BJ (cell line): ENCODE measurements at places on chromosomes 7 and 10. TPM values are rescaled to one million over a fixed set of nuclear protein-coding genes. Genes with fewer than 3 reads are reported as not detected.

Gene PTPRN2
- polyA plus RNA-seq, result 0.20 and 0.31 TPM in 2 replicates

Gene CEP41
- polyA plus RNA-seq, result 24.2 and 24.5 TPM in 2 replicates

Gene MEST
- 122 and 133 TPM in 2 replicates for polyA plus RNA-seq

Gene PTPN20
- polyA plus RNA-seq, result 0.04 TPM in 1 of 2 replicates, not detected in the other

Gene DLX6
- polyA plus RNA-seq, result not detected in 2 replicates

GRCh38 chr10:104322416-104322782 is 15.9 kb downstream of the ITPRIP start:
- DNase-seq, result no peak

DNA sequence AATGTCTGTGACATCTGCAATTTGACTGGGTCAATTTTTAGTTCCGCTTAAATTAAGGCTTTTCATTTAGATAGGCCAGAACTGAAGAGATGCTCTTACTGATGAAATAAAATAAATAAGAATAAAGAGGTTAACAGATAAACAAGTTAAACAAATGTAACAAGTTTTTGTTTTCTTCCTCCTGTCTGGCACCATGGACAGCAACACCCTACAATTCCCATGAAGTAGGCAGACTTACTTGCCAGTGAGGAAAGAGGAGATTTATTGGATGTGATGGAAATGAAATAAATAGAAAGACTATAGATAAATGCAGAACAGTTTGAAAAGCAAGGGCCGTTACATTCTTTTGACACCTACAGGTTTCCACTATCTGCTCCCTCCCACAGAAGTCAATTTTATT is 118.5 kb downstream of the AMPH start:
- no peak for DNase-seq

DNA sequence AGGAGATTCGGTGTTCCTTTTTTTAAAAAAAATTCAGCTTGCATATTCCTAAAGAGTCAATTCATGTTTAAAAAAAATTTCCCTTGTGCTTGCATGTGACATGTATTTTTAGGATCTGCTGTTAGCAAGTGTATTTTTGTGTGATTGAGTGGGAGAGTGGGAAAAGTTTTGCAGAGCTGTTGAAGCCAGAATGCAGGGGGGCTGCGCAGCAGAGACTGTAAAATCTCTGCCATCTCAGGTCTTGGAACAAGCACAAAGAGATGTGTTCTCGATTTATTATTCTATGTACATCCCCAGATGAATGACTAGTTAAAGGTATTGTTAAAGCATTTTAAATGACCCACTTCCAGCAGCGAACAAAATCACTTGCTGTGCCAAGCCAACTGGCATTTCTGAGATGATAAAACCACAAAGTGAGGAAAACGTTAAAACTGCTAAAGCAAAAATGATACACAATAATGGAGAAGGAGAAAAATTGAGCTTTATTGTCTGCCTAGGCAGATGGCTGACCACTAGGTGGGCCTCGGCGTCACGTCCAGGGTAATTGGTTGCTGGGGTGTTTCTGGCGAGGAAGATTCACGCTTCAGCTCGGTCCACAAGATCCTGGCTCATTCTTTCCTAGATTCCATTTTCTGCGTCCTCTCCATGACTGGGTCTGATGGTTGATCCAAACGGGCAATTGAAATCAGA is 67.0 kb upstream of the ATRNL1 start:
- DNase-seq, result no peak

GRCh38 chr7:94289071-94289470 is 105.6 kb upstream of the COL1A2 start:
- DNase-seq, result no peak

GRCh38 chr10:63236113-63236935 is 103.2 kb downstream of the NRBF2 start:
- peak; percentile 89 for DNase-seq

- no peak for DNase-seq
Observed at GRCh38 chr7:100894860-100895700, 608 bp downstream of the ACHE start.

- no peak for DNase-seq
Observed at GRCh38 chr10:62457196-62457595, 83.0 kb downstream of the ZNF365 start.

GRCh38 chr7:70237831-70238575 is 639.7 kb downstream of the AUTS2 start:
- no peak for DNase-seq

DNA sequence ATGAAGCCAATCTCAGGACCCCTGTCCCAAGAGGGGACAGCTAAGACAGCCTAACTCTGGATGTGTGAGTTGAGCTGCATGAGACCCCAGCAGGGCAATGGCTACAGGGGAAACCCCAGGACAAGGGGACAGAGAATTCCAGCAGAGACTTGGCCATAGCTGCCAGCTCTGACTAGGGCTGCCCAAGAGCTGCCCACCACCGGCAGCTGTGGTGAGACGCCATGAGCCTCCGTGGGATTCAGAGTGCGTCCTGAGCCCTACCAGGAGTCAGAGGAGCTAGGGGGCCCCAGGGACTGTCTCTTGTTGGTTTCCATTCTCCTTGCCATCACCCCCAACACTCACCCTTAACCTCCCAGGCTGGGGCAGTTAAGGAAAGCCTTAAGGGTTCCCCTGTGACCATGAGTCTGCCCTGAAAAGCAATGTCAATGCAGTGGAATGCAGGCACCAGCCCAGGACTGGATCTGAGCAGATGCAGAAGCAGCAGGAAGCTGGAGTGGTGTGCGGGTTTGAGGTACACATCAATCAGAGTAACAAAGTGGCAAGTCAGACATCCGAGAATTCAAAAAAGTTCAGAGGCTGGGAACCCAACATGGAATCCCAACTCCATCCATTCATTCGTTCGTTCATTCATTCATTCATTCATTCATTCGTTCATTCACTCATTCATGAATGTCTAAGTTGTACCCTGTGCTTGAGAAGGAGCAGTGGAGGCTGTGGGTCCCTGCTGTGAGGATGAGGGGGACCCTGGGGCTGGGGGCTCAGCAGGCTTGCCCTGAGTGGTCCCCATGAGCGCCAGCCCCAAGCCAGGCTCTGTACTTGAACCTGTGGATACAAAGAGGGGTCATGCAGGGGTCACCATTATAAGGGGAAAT is 52.9 kb downstream of the C10orf120 start:
- DNase-seq, result no peak
